ENCODE measurements at places on chromosomes 1 and 21.

DNA sequence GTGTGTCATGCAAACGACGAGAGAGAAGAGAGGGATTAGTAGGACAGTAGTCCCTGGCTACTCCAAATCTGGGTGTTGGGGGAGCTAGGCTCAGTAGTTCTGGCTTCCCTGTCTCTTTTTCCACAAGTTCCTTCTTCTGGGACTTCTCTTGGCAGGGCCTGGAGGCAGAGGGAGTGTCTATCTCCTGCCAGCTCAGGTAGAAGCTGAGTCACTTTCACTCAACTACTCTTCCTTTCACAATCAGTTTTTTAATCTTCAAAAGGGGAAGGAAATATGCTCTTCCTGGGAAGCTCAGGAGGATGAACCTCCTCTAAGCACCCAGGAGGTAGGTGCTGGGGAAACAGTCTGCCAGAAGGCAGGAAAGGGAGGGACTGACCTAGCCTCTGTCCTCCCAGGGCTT is 35.2 kb upstream of the MAGOH start:
- no peak for DNase-seq

- DNase-seq: no peak
Measured at GRCh38 chr1:222656391-222657155, 38.7 kb downstream of the MIA3 start.

GRCh38 chr21:38266732-38267131 is 9.9 kb downstream of the KCNJ15 start:
- no peak for DNase-seq

DNA sequence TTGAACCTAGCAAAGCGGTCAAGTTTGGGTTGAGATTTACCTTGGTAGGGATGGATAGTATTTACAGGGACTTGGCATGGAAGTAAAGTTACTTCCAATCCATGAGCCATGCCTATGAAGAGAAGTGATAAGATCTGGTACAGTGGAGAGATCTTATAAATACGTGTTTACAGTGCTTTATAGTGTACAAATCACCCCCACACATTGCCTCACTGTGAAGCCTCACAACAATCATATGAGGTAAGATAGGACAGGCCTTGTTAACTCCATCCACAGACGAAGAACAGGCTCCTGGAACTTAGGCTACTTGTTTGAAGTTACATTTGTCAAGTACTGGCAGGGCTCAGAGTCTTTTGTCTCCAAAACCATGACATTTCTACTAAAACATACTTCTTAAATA is 159.8 kb downstream of the PLPPR4 start:
- DNase-seq: no peak

DNA sequence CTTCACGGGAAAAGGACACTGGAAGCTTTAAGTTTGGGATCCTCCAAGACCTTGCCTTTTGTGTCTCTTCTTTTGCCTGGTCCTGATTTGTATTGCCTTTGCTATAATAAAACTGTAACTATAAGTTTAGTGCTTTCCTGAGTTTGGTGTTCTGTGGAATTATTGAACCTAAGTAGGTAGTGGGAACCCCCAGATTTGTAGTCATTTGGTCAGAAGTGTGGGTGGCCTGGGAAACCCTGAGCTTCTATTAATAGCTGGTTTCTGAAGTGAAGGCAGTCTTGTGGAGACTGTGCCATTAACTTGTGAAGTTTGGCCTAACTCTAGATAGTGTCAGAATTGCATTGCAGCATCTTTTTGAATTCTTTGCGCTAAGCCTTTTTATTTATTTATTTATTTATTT is 6.8 kb upstream of the MYCL start:
- no peak for DNase-seq

DNA sequence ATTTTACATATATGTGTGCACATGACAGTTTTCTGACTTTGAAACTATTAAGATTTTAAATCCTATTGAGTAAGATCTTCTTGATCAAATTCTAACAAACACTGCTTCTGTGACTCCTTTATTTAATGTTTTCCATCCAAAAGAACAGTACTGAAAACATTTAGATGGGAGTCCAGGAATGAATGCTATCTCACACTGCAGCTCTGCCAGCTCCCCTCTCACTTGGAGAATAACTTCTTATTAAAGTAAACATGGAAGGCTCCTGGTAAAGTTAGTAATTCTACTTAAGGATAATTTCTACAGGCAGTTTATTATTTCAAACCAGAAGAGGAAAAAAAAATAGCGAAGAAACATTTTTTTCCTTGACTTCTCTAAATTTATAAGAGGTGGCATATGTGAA is 349.1 kb downstream of the DPYD start:
- no peak for DNase-seq

DNA sequence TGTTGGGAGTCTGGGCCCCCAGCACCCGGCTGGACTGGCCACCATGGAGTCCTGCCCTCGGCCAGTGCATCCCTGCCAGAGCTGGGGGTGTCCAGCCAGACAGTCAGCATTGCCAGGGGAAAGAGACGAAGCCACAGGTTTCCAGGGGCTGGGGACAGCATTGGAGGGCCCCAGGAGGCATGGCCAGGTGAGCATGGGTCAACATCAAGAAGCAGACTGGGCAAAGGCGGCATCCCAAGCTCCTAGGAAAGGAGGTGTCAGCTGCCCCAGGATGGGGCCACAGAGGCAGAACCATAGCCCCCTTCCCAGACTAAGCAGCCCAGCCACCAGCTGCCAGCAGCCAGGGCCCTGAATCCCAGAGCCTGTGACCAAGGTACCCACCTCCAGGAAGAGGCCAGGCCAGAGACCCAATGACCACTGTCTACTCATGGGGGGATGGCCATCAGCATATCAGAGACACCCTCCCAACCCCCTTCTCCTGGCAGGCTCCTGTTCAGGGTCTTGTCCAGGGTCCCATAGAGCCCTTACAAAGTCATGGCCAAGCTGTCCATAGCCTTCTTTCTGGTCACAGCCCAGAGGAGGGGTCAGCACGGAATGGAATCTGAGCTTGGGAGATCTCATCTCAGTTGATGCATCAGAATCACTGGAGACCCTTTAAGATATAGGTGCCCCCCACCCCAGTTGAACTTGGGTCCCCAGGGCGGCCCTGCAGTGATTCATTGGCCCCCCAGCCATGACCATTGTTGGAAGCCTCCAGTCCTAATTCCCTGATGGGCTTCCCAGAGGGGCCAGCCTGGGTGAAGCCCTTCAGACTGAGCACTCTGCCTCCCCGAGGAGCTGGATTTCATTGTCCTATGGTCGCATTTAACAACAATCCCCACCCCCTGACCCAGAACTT is 32.5 kb downstream of the WNT3A start:
- DNase-seq: no peak

GRCh38 chr1:161914595-161914994 is 109.1 kb downstream of the OLFML2B start:
- no peak for DNase-seq

DNA sequence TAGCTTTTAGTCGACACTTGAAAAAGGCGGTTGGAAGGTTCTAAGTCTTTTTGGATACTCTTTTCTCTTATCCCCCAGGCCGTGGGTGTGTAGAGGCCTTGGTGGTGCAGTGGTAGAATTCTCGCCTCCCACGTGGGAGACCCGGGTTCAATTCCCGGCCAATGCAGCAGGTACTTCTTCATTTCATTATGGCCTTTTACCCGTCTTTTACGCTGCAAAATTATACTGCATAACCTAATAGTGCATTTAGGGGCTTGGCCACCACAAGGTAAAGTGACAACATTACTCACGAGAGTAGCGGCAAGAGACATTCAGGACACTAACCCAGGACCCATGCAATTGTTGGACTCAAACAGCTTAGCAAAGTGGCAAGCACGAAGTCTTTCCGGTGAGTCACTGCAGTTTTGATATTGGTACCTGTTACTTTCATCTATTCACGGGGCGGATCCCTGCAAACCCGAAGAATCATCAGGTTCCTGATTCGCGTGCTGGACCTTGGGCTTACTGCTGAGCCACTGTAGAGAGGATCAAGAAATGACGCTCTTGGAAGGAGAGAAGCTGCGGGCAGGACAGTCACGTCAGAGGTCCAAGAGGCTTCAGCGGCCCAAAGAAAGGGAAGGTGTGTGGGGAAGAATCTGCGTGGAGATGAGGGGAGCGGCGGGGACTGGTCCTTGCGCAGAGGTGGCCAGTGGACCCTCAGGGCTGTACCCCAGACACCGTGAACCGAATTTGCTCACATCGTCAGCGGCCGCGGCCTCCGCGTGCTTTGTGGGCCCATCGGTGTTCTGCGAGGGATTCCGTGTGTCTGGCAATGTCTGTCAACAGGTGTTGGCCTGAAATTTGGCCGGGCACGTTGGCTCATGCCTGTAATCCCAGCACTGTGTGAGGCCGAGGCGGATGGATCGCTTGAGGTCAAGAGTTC is 12.9 kb upstream of the RNU1-4 start:
- peak; percentile 85 for DNase-seq

GRCh38 chr1:86822459-86822858 is 91.5 kb downstream of the SELENOF start:
- no peak for DNase-seq

DNA sequence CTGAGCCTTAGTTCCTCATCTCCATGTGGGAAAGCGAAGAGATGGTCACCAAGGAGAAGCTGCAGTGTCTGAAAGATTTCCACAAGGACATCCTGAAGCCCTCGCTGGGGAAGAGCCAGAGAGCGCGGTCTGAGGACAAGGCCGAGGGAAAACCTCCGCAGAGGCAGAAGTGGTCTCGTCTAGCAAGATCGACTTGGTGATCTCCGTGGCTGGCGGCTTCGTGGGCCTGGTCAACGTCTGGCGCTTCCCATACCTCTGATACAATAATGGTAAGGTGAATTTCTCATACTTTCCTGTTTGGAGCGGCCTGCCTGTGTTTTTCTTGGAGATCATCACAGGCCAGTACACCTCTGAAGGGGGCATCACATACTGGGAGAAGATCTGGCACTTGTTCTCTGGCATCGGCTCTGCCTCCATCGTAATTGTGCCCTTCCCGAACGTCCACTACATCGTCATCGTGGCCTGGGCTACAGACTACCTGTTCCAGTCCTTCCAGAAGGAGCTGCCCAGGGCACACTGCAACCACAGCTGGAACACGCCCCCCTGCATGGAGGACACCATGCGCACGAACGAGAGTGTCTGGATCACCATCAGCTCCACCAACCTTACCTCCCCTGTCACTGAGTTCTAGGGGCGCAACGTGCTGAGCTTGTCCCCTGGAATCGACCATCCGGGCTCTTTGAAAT is 841.1 kb upstream of the TMPRSS15 start:
- no peak for DNase-seq

DNA sequence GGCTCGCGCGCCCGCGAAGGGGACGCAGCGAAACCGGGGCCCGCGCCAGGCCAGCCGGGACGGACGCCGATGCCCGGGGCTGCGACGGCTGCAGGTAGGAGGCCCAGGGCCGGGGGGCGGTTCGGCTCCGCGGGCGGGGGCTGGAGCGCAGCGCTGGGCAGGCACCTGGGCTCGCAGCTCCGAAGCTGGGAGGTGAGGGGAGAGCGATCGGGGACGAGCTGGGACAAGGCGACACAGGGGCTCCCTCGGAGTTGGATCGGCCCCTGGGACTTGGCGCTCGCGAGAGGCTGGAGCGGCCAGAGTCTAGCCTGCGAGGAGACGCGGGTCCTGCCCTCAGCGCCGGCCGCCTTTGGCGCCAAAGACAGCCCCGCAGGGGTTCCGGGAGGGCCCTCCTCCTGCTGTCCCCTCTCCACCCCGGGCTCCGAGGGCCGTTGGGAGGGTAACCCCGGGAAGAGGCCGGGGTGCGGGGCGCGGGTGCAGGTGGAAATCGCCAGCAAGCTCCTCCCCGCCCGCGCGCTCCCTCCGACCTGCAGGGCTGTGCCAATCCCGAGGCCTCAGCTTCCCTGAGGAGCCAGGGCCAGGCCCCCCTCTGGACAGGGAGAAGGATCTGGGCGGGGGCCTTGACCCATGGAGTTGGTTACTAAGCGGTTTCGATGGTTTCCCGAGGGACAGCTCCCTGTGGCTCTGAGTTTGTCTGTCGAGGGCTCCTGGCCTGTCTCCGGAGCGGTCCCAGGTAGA is 401 bp downstream of the TP73 start:
- no peak for DNase-seq

All from SW 1271 (cell line).